ENCODE measurements at places on chromosomes 5 and 9. TPM values are rescaled to one million over a fixed set of nuclear protein-coding genes. Genes with fewer than 3 reads are reported as not detected.

Gene WDR38
- total RNA-seq: not detected

Gene PSIP1
- total RNA-seq: 61.1 TPM

Gene HTR1A
- total RNA-seq: not detected

Gene GCNT1
- total RNA-seq: 1.7 TPM

Gene ZBED3
- total RNA-seq: 2.5 TPM

Gene NSG2
- 0.10 TPM for total RNA-seq

Gene ENTREP1
- total RNA-seq: 0.48 TPM

Gene BDP1
- 10.6 TPM for total RNA-seq

Gene NRARP
- 5.9 TPM for total RNA-seq

Gene PCDHA10
- total RNA-seq: not detected

Gene INSL4
- total RNA-seq: 15.8 TPM

Gene DIPK1B
- 10.1 TPM for total RNA-seq
